Activated T-helper 1 cell treated with anti-CD3 and anti-CD28 coated beads, Interleukin-12 subunit alpha, Interleukin-12 subunit beta, Interleukin-2, Interleukin-4 antibody, amounts not matched to agents 30 ng/mL and 10 ng/mL and 1 ng/mL, durations not matched to agents 14 hours and 24 hours and 36 hours (primary cell): ENCODE measurements at places on chromosomes 16 and 17. TPM values are rescaled to one million over a fixed set of nuclear protein-coding genes. Genes with fewer than 3 reads are reported as not detected.

RPL38 gene
- 1,123 and 1,161 TPM in 2 replicates for total RNA-seq

- DNase-seq = peak; percentile 68
Measured at GRCh38 chr17:21513012-21513570, 136.9 kb downstream of the KCNJ12 start.

GRCh38 chr17:50379351-50380132 is 6.5 kb downstream of the EME1 start:
- DNase-seq = no peak

DNA sequence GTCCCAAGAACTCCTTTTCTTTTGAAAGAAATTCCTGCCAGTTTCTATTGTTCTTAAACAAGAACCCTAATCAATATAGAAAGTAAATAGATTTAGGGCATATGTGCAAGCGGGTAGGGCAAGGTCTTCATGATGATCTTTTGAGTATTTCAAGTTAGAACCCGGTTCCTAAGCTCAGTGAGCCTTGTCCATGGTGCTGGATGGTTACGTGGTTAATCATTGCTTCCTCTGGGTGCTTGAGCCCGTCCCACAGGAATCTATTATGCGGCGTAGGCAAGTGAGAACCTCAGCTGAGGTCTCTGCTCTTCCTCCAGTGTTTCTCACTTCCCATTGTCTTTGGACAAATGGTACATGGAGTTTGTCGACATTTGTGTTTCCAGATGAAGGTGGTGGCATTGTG is 580.8 kb upstream of the EEF2KMT start:
- no peak for DNase-seq

DNA sequence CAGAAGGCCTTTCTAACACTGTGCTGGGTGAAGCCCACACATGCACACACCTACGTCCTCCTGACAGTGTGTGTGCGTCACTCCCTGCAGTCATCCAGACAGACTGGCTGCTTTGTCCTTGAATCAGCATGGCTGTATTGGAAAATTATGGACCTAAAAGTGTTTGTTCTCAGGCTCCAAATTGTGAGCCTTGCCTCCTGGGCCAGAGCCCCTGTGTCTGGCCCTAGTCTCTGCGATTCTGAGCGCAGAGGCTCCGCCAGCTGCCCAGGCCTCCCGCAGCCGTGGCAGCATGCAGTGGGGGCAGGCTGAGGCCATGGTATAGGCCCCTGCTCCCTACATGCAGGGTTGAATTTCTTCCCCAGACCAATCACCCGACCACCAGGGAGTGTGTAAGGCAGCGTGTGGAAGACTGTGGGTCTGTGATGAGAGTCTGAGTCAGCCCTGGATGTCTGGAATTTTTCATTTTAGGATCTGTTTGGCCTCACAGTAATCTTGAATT is 166.9 kb downstream of the LGALS9B start:
- DNase-seq = no peak
